ENCODE measurements at places on chromosomes 2 and 18.

DNA sequence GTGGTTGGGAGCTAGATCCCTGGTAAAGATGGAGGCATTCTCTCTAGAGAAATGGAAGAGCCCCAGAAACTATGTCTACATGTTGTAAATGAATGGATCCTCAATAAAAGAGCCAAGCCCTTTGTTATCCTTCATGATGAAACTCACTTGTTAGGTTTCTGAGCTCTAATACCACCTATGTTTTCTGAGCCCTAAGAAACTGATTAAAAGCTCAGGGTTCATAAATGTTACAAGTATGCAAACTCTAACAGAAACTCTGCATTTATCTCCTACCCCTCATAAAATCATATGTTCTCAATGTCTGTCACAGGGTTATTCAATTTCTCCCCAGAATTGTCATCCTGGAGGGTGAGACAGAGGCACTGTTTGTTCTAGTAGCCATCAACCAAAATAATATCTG, 18.0 kb upstream of the HNMT start:
- DNase-seq: no peak

- DNase-seq: peak; percentile 53
Observed at GRCh38 chr2:231050018-231050901, 6.4 kb upstream of the PSMD1 start.

GRCh38 chr2:184370954-184371353, 227.4 kb upstream of the ZNF804A start:
- DNase-seq: no peak

DNA sequence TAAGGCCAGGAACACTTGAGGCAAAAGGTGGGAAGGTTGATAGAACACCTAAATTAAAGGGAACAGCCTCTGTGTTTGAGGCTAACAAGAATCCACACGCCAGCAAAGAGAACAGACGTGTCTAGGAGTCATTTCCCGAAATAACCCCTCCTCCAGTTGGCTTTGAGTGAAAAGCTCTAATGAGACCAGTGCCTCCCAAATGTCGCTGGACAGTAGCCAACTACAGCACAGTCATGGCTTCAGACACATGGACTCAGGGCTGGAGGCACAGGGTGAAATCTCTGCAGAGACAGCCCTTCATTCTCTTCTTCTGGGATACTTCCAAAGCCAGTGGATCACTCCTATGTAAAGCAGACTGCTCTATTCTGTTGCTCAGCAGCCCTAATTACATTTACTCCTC, 49.6 kb downstream of the SOWAHC start:
- DNase-seq: peak; percentile 73

DNA sequence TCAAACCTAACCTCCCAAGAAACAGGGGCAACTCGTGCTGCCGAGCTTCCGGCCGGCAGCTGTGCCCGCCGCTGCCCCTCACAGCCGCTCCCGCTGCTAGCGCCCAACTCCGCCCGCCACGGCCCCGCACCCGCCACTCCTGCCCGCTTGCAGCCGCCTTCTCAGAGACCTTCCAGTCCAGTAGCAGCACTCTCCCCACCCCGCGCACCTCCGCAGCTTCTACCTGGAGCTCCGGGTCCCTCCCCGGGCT, 722 bp upstream of the C2orf15 start:
- DNase-seq: no peak

DNA sequence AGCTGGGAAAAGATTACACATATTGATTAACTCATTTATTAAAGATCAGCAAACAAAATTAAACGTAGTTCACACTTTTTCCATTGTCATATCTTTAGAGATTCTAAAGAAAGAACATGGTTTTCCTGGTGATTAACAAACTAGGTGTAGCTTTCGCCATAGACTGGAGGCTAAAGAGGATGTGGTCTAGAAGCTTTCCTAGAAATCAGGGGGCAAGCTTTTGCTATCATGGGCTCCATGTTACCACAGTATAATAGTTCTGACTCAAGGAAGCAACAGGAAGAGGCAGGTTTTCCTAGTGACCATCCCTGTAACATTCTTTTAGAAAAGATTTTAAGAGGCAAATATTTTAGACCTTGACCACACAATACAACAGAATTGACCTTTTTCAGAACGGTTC, 232.7 kb downstream of the METTL4 start:
- no peak for DNase-seq

All from amygdala (tissue), 56 donors.